ENCODE measurements at places on chromosomes 16 and 17. TPM values are rescaled to one million over a fixed set of nuclear protein-coding genes. Genes with fewer than 3 reads are reported as not detected.

DNA sequence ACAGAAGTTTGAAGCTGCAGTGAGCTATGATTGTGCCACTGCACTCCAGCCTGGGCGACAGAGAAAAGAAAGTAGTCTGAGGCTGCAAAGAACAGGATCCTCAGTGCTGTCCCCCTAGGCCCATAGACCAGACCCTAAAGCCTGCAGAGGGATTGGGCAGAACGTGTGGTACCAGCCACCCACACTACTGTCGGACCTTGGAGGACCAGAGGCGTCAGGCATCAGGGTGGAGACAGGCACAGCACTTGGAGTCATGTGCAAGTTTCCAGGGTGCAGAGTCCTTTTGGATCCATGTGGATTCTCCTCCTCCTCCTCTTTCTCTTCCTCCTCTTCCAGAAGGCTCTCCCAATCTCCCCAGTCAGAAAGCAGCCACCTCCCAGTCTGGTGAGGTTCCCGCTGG lies 2.2 kb downstream of the SDR42E2 start:
- no peak for DNase-seq

DNA sequence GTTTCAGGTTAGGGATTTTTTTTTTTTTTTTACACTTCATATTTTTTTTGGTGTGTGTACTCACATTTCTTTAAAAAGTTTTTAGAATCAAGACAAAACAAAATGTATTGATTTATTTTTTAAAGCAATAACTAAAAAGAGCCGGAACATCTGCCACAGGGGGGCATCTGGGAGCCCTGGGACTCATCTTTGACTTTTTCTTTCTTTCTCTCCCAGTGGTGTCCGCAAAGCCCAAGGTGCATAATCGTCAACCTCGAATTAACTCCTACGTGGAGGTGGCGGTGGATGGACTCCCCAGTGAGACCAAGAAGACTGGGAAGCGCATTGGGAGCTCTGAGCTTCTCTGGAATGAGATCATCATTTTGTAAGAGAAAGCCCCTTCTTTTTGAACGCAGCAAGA lies 36.3 kb downstream of the WWP2 start:
- no peak for DNase-seq

DNA sequence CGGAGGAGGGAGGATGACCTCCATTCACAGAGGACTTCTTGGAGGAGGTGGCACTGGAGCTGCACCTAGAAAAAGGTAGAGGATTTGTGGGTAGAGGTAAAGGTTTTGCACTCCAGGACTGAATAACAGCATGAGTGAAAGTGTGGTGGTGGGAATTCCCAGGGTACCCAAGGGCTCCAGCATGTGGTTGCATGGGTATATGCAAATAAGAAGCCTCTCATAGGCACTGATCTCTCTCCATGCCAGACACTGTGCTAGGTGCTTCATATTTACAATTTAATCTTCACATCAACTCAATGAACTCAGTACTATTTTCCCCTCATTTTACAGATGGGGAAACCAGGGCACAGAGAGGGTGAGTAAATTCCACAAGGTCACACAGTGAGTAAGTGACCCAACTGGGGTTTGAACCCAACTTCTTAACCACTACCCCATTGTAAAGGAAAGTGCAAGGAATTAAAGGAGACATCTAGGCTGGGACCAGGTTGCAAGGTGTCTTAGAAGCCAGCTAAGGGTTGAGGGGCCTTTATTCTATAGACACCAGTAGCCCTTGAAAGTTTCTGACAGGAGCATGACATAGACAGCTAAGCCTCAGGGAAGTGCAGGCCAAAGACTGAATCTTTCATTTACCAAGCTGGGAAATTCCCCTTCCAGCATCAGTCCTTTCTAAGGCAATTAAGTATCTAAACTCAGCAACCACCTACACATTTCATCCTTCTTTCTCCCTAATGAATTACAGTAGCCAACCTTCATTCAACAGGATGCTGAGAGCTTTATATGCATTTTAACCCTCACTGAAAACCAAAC lies 21.3 kb downstream of the SCNN1B start:
- DNase-seq = no peak

WSCD1 gene
- 1.5 TPM for total RNA-seq

GRCh38 chr17:17528696-17529652 lies 32.8 kb upstream of the RASD1 start:
- no peak for DNase-seq

- no peak for DNase-seq
These were observed 109.7 kb downstream of the C16orf95 start for GRCh38 chr16:87207509-87207908.

ERI2 gene
- total RNA-seq = 19.2 TPM

- DNase-seq = no peak
These were observed 16.0 kb downstream of the ARHGAP17 start for GRCh38 chr16:24999088-24999670.

- peak; percentile 56 for DNase-seq
These were observed 577 bp downstream of the GSPT1 start for GRCh38 chr16:11915114-11915643.

GRCh38 chr16:57759541-57760356 lies 24.2 kb downstream of the KATNB1 start:
- DNase-seq = peak; percentile 62

DNA sequence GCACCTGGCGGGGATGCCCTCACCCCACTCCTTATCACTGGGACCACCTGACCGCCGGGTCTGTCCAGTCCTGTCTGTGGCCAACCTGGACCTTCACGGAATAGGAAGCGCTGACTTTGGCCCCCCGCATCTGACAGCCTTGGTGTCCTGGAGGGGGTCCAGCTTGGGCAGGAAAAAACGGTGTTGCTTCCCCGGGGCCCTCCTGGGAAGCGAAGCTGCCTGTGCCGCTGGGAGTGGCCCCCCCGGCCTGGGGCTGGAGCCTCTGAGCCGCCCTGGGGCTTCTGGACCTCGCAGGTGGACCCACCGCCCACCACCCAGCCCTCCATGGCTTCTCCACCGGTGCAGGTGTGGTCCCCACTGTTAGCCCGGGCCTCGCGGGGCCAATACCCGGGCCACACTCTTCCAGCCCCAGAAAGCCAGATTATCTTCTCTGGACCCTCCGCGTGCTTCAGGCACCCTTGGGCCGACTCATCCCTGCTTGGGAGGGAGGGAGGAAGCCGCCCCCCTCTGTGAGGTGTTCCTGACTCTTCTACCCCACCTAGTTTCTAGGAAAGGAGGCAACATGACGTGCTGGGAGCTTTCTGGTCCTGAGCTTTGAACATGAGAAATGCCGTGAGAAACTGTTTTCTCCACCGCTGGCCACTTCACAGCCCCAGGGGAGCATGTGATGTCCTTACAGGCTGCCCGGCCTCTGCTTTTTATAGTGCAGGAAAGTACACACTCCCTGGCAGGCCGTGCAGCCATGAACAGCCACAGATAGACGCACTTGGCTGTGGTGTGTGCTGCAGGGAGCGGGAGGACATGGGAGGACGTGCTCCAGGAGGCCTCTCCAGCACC lies 1.1 kb downstream of the C1QTNF1 start:
- DNase-seq = no peak

DNA sequence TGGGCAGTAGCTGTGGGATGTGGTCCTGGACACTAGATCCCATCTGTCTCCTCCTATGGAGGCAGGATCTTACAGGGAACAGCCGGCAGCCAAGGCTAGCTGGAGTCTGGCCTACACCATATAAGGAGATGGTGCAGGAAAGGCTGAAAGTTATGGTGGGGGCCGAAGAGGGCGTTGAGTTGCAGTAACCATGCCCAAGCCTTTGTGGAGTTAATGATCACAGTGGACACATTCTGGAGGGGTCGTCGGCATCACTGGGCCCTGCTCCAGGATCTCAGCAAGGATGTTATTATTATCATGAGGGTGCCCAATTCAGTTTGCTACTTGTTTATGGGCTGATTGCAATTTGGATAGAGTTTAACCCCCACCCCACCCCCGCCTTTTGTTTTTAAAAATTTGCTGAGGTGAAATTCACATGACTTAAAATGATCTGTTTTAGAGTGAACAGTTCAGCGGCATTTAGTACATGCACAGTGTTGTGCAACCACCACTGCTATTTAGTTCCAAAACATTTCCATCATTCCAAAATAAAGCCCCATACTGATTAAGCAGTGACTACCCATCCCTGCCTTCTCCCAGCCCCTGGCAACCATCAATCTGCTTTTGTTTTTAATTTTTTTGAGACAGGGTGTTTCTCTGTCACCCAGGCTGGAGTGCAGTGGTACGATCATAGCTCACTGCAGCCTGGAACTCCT lies 184.3 kb upstream of the CACNG3 start:
- DNase-seq = no peak

DNA sequence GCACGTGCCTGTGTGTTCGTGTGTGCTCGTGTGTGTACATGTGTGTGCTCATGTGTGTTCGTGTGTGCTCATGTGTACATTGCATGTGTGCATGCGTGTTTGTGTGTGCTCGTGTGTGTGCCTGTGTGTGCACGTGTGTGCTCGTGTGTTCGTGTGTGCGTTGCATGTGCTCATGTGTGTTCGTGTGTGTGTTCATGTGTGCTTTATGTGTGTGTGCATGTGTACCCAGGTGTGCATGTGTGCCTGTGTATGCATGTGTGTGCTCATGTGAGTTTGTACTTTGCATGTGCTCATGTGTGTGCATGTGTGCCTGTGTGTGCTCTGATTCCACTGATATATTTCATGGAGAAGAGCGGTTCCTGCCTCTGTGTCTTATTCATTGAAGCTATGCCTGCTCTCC lies 265.5 kb downstream of the FOXL1 start:
- no peak for DNase-seq

HSPB9 gene
- total RNA-seq = not detected

FDXR gene
- 23.0 TPM for total RNA-seq

TM4SF5 gene
- not detected for total RNA-seq

CD300LB gene
- not detected for total RNA-seq

PLA2G10 gene
- total RNA-seq = not detected

DNA sequence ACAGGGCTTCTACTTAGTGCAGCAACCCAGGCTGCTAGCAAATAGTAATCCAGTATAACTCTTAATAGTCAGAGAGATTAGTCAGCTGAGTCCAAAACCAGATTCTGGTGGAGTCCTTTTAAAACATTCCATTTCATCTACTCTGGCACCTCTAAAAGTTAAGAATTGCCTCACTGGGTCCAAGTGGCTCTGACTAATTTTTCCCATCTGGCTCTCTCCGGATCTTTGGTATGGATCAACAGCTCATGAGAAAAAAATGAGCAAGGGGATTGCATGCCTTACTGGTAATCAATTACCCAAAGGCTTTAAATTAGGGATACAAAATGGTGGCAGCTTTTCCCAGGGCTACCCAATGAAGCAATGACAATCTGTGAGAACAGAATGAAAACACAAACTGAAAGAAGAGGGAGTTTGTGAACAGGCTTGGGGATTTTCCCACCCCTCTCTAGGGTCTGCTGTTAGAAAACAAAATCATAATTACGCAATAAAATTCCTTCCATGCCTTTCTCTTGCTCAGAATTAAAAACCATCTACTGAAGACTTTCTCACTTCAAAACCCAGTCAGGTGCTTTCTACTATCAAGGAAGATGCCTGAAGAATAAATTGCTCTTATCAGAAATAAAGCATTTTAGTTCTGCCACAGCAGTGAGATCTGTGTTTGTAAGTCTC lies 84.6 kb upstream of the PMFBP1 start:
- DNase-seq = no peak

DNA sequence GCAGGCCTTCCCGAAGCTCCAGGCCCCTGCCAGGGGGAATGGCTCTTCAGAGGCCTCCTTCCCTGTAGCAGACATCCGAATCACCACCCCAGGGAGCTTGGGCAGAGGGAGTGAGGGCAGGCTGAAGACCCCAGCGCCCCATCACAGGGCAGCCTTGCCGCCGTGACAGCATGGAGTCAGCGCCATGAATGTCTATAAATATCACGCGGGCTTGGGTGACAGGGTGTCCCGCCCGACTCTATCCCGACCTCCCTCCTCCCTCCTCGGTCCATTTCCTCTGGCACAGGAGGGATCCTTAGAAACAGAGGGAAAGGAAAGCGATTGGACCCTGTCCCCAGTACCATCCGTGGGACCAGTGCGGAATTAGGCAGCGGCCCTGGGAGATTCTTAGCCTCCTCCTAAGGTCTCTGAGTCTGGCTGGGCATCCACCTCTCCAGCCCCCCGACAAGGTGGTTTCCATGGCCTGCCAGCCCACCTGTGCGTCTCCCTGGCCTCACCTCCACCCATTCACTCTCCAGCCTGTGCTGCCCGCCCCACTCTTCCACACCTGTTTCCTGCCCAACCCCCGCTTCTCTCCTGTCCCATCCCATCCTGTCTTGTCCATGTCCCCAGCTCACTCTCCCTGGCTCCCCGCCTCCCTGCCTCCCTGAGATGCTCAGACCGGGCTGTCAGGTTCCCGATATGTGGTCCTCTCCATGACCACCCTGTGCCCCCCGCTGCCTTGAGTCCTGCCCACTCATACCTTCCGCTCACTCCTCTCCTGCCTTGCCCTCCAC lies 5.1 kb downstream of the ATP2A1 start:
- no peak for DNase-seq

- no peak for DNase-seq
These were observed 36.5 kb downstream of the HOXB1 start for GRCh38 chr17:48494335-48494734.

GRCh38 chr17:7440113-7440833 lies 961 bp downstream of the FGF11 start:
- DNase-seq = no peak

SLC5A2 gene
- 0.36 TPM for total RNA-seq

ANKRD40CL gene
- total RNA-seq = not detected

CACNA1H gene
- 41.8 TPM for total RNA-seq

DNA sequence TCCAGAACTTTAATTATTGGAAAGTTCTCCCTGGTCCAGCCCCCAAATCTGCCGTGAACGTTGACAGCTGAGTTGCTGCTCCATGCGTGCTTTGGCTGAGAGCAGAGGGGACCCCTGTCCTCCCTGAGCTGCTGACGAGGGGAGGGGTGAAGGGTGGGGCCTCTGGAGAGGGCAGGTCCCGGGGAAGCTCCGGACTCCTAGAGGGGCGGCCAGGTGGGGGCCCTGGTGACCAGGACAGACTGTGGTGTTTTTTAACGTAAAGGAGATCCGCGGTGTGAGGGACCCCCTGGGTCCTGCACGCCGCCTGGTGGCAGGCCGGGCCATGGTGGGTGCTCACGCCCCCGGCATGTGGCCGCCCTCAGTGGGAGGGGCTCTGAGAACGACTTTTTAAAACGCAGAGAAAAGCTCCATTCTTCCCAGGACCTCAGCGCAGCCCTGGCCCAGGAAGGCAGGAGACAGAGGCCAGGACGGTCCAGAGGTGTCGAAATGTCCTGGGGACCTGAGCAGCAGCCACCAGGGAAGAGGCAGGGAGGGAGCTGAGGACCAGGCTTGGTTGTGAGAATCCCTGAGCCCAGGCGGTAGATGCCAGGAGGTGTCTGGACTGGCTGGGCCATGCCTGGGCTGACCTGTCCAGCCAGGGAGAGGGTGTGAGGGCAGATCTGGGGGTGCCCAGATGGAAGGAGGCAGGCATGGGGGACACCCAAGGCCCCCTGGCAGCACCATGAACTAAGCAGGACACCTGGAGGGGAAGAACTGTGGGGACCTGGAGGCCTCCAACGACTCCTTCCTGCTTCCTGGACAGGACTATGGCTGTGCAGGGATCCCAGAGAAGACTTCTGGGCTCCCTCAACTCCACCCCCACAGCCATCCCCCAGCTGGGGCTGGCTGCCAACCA lies at the start of gene MC1R:
Gene MC1R, plus strand, starts transcription at position 410 of the 895 bp plus-strand sequence. Its CDS starts 397 bp downstream, at position 807.
- DNase-seq = no peak

SPATA22 gene
- total RNA-seq = not detected

GRCh38 chr17:17710728-17711541 lies 29.7 kb downstream of the RAI1 start:
- peak; percentile 82 for DNase-seq

- DNase-seq = no peak
These were observed 12.7 kb upstream of the SPNS2 start for GRCh38 chr17:4485676-4486646.
